A549 treated with Hydrocortisone at 1 μM for 4 hours (cell line): ENCODE measurements at places on chromosomes 13 and 19. TPM values are rescaled to one million over a fixed set of nuclear protein-coding genes. Genes with fewer than 3 reads are reported as not detected.

Gene COLGALT1
- 64.7 to 70.3 TPM (median 66.3 TPM) in 5 replicates for total RNA-seq

Gene METTL21C
- not detected in 5 replicates for total RNA-seq

Gene NKPD1
- 0.56 to 0.90 TPM (median 0.77 TPM) in 5 replicates for total RNA-seq

Gene SLC1A6
- not detected in 5 replicates for total RNA-seq

Gene BEST2
- 2.0 to 2.9 TPM (median 2.3 TPM) in 5 replicates for total RNA-seq

Gene TINCR
- 2.5 to 3.1 TPM (median 2.8 TPM) in 5 replicates for total RNA-seq

Gene KLK6
- 0.21 to 0.38 TPM (median 0.28 TPM) in 5 replicates for total RNA-seq

Gene USHBP1
- 0.02 TPM in 1 of 5 replicates, not detected in the others for total RNA-seq

Gene ZNF225
- 2.3 to 4.3 TPM (median 2.5 TPM) in 5 replicates for total RNA-seq

Gene BSPH1
- total RNA-seq, result not detected in 5 replicates
